Muscle of back (tissue), 13 donors: ENCODE measurements at places on chromosomes 16 and 17.

- DNase-seq, result peak; percentile 80
These were observed 107.6 kb downstream of the ZNF423 start for GRCh38 chr16:49748322-49748721.

- DNase-seq, result peak; percentile 58
These were observed 54.5 kb downstream of the TUBD1 start for GRCh38 chr17:59838052-59838916.

GRCh38 chr16:30768583-30769181 lies 6.6 kb downstream of the RNF40 start:
- DNase-seq, result no peak

- DNase-seq, result no peak
These were observed 39.4 kb upstream of the ACSF3 start for GRCh38 chr16:89054261-89054661.
